ENCODE measurements at places on chromosomes 12 and 14.

DNA sequence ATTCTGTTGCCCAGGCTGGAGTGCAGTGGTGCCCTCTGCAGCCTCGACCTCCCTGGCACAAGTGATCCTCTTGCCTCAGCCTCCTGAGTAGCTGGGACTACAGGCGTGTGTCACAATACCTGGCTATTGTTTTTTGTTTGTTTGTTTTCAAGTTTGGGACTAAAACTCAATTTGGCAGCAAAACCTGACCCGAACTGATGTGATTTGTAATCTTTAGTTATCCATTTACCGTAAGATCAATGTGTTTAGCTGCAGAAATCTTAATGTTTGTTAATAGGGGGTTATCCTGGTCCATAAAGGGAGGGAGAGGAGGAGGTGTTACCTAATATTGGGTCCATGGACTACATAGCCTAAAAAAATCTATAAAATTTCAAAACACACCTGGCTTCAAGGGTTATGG, 738 bp upstream of the C1S start:
- no peak for DNase-seq

GRCh38 chr14:32934073-32934880, 4.4 kb upstream of the NPAS3 start:
- DNase-seq: peak; percentile 13

- no peak for DNase-seq
Measured at GRCh38 chr12:58206876-58207275, 265.5 kb downstream of the ATP23 start.

GRCh38 chr12:17334784-17335183, 728.8 kb upstream of the LMO3 start:
- DNase-seq: no peak

- DNase-seq: no peak
Measured at GRCh38 chr12:123114304-123115083, 36.4 kb downstream of the PITPNM2 start.

- DNase-seq: no peak
Measured at GRCh38 chr12:95380997-95381786, 92.8 kb upstream of the METAP2 start.

Measured in fibroblast of upper back skin (primary cell).